ENCODE measurements at places on chromosomes 3 and 15.

GRCh38 chr3:37526511-37526910 is 335.2 kb upstream of the CTDSPL start:
- peak; percentile 71 for DNase-seq

DNA sequence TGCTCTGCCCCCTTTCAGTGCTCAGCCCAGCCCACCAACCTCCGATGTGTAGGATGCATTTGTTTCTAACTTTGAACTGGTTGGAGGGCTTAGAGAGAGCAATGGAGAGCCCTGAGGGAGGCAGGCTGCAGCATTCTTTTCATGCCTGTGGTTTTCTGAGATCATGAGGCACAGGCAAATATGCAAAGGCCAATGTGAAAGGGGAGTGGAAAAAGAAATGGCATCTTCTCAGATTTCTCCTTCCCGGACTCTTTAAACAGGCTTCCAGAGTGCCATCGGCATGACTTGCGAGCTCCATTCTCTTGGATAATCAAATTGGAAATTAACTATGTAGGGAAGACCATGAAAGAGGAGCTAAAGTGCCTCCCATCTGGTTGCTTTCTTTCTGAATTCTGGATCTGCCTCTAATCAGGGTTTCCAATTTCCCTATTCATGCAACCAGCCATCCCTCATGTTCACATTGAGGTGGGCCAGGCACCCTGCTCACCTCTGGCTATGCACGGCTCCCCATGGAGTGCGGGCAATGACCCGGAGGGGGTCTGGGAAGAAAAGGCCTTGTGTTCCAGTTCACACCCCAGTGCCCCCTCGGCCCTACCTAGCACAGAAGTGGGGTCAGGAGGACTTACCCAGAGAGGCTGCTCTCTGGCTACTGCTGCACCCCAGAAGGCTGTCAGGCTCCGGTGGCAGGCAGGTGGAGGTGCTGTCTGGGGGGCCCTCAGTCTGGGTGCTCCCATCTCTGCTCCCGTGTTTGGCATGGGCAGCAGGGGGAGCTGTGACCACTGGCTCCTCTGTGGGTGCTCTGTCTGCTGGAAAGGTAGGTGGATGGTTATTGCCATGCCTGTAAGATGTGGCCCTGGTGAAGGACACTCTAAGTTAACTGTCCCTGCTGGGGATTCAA is 16.1 kb downstream of the AMOTL2 start:
- DNase-seq = peak; percentile 99

GRCh38 chr3:104750581-104750980 is 616.1 kb upstream of the ALCAM start:
- DNase-seq = peak; percentile 42

GRCh38 chr3:127613406-127613805 is 15.2 kb downstream of the MCM2 start:
- DNase-seq = no peak

DNA sequence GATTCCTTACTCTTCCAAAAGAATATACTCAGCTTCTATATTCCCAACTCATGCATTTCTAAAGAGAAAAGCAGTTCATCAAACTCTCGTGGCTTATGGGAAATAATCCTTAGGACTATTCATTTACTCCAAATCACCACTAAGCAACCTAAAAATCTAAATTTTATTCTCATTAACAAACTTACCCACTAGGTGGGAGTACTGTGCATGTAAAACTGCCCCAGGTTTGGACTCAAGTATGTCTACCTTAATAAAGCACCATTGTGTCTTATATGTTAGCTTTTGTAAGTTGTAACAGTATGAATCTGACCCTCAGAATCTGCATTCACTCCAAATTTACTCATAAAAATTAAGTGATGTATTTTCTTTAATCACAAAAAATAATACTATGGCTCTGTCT is 25.3 kb downstream of the RAD18 start:
- DNase-seq = peak; percentile 50

DNA sequence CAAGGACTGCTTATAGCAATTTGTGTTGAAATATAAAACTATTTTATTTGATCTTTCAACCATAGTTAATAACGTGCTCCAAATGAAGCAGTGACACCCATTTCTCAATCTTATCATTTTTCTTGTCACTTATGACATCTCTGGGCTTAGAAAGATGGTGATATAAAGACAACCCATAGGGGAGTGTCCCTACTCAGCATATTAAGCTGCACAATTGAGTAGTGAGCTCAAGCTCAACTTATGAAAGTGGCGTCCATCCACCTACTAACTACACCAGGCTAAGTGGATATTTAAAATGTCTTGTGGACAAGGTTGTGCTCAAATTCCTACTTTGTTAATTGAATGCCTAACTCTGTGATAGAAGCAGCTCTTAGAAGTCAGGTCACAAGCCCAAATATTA is 46.7 kb downstream of the SLC9C1 start:
- DNase-seq = no peak

GRCh38 chr3:136250903-136251460 is 842 bp downstream of the PCCB start:
- peak; percentile 37 for DNase-seq

- no peak for DNase-seq
Observed at GRCh38 chr3:186117521-186118134, 8.7 kb upstream of the ETV5 start.

- no peak for DNase-seq
Observed at GRCh38 chr15:54789376-54789775, 407.4 kb downstream of the RSL24D1 start.

- peak; percentile 39 for DNase-seq
Observed at GRCh38 chr3:59412516-59412915, 362.7 kb upstream of the CFAP20DC start.

GRCh38 chr15:35671197-35671596 is 125.2 kb upstream of the DPH6 start:
- DNase-seq = peak; percentile 18

DNA sequence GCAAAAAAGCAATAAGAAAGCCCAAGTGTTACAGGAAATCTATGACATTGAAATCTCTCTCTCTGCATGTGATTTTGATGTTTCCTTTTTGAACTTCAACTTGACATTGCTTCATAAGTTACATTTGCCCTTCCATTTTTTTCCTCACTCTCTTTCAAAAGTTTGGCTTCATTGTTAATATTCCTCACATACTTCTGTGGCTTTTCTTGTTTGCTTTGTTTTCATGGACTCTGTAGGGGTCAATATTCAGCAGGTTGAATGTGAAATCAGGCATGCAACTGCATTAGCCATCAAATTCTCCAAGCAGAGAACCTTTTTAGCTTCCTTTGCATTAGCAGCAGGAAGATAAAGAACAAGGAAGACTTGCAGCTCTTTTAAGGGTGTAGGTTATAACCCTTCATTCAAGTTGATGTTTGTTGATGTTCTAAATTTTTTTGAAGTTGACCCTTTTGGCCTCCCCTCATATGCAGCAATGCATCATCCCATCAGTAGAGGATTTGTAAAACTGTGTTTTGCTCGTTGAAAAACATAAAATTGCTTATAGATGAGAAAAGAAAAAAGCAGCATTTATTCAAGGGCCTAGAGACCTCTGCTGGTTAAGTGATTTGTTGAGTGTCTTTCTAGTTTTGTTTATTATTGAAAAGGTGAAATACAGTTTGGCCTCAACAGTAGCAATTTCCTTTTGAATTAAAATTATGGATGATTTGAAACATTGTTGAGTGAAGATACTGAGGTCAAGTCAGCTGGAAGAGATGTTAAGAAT is 211.4 kb downstream of the IL5RA start:
- no peak for DNase-seq

DNA sequence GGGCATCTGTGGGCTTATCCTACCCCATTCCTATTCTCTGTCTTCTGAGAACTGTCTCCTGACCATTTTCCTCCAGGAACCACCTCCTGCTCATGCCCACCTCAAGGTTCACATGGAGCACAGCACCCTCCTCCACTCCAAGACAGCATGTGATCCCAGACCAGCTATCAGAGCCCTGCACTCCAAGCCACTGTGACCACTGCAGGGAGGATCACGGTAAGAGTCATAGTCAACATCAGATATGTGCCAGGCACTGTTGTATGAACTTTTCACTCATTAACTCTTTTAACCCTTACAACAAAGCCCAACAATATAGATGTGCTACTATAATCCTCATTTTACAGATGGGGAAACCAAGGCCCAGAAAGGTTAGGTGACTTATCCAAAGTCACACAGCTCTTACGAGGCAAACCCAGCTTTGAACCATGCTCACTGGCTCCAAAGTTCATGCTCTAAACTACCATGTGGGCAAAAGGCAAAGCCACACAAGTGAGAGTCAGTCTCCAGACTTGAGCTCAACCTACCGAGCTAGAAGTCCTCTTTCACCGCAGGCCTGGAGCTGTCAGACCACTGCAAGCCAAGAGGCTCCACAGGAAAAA is 115.1 kb upstream of the IQSEC1 start:
- DNase-seq = no peak

DNA sequence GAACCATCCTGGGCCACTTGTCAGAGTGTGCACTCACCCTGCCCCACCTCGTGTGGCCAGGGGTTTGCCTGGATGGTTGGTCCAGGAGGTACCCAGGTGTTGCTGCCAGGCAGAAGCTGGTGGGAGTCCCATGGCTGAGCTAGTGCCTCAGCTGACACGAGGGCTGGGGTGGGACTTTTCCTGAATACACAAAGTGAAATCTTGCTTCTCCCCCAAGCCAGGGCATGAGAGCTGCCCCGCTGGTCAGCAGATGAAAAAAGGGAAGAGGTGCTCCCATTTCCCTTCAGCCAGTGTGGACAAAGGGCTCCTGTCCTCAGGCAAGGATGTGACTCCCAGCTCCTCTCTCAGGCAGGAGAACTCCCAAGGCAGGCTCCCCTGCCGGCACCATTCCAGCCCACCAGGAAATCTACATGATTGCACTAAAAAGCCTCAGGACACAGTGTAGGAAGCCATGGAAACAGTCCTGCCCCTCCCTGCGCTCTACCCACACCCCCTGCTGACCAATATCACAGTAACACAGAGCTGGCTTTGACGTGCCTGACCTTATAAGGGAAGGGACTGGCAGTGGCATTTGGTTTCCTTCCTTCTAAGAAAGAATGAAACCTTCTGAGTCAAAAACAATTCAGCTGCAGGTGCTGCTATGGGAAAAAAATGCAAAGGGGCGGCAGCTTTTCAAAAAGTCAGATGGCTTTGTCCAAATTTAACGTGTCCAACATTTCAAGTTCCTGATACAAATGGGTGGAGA is 33.9 kb downstream of the MYO5C start:
- DNase-seq = peak; percentile 78

- no peak for DNase-seq
Observed at GRCh38 chr3:117141812-117142211, 432.2 kb downstream of the TUSC7 start.

DNA sequence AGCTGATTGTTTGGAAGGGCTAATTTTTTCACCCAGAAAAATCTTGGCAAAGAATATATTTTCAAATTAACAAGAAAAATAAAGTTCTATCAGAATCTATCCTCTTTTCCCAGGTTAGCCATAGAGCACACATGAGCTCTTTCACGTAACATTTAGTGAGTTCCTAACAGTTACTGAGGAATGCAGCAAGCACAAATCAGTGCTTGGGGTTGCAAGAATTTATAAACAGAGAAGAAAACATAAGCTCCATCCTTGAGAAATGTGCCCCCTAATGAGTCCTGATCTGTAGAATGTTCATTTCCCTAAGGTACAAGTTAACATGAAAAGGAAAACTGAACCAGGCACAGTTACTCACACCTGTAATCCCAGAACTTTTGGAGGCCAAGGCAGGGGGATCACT is 13.9 kb downstream of the EOGT start:
- peak; percentile 11 for DNase-seq

DNA sequence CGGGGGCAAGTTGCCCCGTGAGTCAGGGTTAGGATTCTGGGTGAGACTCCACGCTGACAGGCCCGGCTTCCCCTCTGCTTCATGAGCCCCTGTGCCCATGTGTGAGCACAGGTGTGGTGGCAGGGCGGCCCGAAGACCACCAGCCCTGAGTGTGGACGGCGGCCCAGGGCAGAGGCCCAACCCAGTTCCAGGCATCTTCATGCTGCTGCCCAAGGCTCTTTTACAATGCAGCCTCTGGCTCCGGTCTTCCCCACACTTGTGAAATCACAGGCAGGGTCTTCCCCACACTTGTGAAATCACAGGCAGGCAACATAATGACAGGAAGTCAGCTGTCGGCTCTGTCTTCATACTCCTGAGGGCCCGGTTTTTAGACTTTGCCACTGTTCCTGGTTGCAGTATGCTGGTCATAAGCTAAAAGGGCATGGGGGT is 78.8 kb downstream of the AAGAB start:
- peak; percentile 64 for DNase-seq

DNA sequence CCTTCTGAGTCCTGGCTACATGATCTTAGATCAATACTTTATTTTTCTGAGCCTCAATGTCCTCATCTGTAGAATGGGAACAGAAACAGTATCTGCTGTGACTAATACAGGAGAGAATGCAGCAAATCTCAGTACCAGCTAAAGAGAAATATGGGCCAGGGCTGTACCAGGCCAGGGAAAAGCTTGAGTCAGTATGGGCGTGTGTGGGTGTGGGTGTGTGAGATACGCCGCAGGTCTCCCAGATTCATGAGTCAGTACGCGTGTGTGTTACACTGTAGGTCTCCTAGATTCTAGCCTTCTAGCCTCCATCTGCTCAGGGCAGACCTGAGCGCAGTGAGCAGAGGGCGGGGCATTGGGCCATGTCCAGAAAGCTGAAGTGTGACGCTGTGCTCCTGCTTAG is 15.2 kb downstream of the GNAI2 start:
- peak; percentile 62 for DNase-seq

- DNase-seq = no peak
Observed at GRCh38 chr15:74242441-74243185, 6.5 kb downstream of the CCDC33 start.

- DNase-seq = no peak
Observed at GRCh38 chr3:170746175-170746942, 123.6 kb downstream of the RPL22L1 start.

- no peak for DNase-seq
Observed at GRCh38 chr3:49868862-49869466, 742 bp downstream of the CAMKV start.

- no peak for DNase-seq
Observed at GRCh38 chr3:132435224-132435910, 18.1 kb downstream of the DNAJC13 start.

DNA sequence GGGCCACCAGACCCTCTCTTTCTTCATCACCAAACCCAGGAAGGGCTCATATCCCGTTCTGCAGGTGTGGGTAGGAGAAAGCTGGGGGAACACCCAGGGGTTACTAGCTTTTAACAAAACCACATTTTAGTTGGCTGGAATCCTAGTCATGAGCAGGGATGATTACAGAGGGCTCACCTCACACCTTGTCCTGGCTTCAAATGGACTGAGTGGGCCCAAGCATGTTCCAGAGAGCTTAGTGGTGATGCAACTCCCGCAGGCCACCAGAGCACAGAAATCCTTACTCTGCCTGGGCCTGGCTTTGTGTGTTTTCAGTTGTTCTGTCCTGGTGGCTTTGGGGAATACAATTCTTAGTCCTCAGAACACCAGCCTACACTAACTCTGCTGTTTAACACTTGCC is 56.8 kb upstream of the RYK start:
- DNase-seq = no peak

DNA sequence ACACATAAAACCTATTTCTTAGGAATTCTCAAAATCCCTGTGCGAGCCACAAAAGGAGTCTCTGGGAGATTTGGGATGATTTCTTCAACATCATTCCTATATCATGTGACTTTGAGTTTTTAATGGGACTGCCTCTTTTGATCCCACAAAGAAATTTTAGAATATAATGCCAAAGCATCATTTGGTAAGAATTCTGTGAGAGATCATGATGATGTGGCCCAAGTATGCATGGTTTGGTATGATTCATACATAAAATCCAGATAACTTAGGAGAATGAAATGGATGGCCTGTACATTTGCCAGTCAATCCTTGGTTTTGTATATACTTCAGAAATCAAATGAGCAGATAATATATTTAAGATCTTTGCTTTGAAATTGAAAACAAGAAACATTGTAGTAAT is 61.3 kb downstream of the UBE2E2 start:
- peak; percentile 88 for DNase-seq
